Psoas muscle (tissue), 8 donors: ENCODE measurements at places on chromosomes 13 and 19.

GRCh38 chr13:20119960-20120359, 40.9 kb downstream of the GJA3 start:
- peaks cover 4% of the 10 kb centered on the region for H3K4me1 ChIP-seq
- DNase-seq = no peak

GRCh38 chr19:47994209-47994802, at the start of gene ELSPBP1:
Gene ELSPBP1, plus strand, starts transcription at chr19:47994632. Its CDS starts 14,036 bp downstream, at chr19:48008668.
- DNase-seq = no peak
- no peaks in the 10 kb centered on the region for H3K4me1 ChIP-seq
- peaks cover 1% of the 10 kb centered on the region for H3K27me3 ChIP-seq
- H3K4me3 ChIP-seq = no peak within 1 kb of the TSS
- H3K27ac ChIP-seq = no peak within 1 kb of the TSS
- H3K36me3 ChIP-seq = no peaks in the 10 kb centered on the region

- no peak overlapping the region for H3K4me3 ChIP-seq
- no peaks in the 10 kb centered on the region for H3K36me3 ChIP-seq
Measured at GRCh38 chr13:23469951-23470421, 36.5 kb upstream of the SACS start.

GRCh38 chr19:8028951-8029491, 23.5 kb upstream of the CCL25 start:
- no peak for DNase-seq
- H3K36me3 ChIP-seq = no peaks in the 10 kb centered on the region
- peaks cover 6% of the 10 kb centered on the region for H3K27me3 ChIP-seq
- no peaks in the 10 kb centered on the region for H3K4me1 ChIP-seq
- no peak overlapping the region for H3K4me3 ChIP-seq

DNA sequence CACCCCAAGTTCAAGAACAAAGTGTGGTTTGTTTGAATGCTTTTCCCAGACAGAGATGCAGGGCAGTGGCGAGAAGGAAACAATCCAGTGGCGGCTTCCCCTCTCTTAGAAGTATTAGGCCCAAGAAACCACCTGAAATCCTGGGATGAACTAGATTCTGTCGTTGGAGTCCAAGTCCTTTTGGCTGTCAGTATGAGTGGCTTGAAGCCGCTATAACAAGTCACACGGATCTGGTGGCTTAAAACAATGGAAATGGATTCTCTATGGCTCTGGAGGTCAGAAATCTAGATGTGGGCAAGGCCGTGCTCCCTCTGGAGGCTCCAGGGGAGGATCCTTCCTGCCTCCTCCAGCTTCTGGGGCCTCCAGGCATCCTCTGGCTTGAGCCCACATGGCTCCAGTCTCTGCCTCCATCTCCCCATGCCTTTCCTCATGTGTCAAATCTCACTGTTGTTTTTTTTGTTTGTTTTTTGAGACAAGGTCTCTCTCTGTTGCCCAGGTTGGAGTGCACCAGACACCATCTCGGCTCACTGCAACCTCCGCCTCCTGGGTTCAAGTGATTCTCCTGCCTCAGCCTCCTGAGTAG, 97.7 kb downstream of the GNG7 start:
- H3K4me1 ChIP-seq = peaks cover 5% of the 10 kb centered on the region
- H3K36me3 ChIP-seq = no peaks in the 10 kb centered on the region
- peaks cover 2% of the 10 kb centered on the region for H3K27me3 ChIP-seq
- H3K4me3 ChIP-seq = no peak overlapping the region
- no peak overlapping the region for H3K27ac ChIP-seq

DNA sequence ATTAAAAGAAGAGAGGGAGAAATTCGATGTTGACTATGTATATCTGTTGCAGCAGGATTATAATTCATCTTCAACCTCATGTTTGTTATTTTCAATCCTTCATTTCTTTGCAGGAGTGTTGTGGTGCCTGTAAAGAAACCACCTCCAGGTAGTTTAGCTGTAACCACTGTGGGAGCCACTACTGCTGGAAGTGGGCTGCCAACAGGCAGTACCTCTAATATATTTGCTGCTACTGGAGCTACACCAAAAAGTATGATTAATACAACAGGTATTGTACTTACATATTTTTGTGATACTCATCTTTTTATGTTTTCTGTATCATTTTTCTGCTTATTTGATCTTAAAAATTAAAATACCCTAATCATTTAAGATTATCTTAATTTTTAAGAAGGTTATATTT, 266.5 kb downstream of the NBEA start:
- no peaks in the 10 kb centered on the region for H3K27me3 ChIP-seq
- H3K4me1 ChIP-seq = no peaks in the 10 kb centered on the region
- H3K4me3 ChIP-seq = no peak overlapping the region
- H3K27ac ChIP-seq = no peak overlapping the region
- DNase-seq = no peak

DNA sequence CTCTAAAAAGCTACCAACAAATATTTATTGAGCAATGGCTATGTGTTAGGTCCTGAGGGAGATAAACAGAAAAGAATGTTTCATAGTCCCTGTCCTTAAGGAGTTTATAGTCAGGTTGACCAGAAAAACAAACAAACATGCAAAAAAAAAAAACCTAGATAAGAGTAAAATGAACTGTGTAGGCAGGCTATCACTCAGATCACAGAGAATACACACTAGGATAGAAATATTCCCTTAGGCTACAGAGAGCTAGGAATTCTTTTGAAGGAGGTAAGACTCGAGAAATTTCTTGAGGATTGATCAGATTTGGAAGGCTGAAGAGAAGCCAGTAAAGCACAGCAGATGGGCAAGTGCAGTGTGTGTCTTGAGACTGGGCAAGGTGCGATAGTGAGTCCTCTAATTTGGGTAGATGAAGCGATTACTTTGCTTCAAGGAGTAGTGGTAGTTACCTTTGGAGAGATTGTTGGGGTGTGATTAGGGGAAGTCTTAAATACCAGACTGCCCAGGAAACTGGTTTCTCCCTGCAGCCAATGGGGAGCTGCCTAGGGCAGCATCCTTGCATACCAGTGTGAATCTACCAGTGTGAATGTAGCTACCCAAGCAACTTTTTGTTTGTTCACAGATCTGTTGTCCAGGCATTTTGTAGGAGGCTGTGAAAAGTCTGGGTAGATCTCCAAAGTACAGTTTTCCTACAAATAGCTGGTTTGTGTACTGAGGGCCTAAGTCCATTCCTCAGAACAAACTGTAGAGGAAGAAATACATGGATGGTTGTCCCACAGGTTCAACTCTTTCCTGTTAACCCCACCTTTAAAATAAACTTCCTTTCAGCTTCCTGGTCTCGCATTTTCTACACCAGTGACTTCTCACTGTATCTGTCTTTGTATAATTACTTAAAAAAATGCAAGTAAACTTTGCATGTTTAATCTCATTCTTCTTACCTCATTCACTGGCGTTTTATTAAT, 314.1 kb downstream of the KLF5 start:
- H3K36me3 ChIP-seq = no peaks in the 10 kb centered on the region
- no peak overlapping the region for H3K4me3 ChIP-seq
- no peaks in the 10 kb centered on the region for H3K4me1 ChIP-seq
- no peak for DNase-seq
- H3K27ac ChIP-seq = no peak overlapping the region

GRCh38 chr13:24671386-24672113, 8.7 kb upstream of the ATP12A start:
- DNase-seq = no peak
- no peaks in the 10 kb centered on the region for H3K36me3 ChIP-seq
- H3K27me3 ChIP-seq = no peaks in the 10 kb centered on the region

DNA sequence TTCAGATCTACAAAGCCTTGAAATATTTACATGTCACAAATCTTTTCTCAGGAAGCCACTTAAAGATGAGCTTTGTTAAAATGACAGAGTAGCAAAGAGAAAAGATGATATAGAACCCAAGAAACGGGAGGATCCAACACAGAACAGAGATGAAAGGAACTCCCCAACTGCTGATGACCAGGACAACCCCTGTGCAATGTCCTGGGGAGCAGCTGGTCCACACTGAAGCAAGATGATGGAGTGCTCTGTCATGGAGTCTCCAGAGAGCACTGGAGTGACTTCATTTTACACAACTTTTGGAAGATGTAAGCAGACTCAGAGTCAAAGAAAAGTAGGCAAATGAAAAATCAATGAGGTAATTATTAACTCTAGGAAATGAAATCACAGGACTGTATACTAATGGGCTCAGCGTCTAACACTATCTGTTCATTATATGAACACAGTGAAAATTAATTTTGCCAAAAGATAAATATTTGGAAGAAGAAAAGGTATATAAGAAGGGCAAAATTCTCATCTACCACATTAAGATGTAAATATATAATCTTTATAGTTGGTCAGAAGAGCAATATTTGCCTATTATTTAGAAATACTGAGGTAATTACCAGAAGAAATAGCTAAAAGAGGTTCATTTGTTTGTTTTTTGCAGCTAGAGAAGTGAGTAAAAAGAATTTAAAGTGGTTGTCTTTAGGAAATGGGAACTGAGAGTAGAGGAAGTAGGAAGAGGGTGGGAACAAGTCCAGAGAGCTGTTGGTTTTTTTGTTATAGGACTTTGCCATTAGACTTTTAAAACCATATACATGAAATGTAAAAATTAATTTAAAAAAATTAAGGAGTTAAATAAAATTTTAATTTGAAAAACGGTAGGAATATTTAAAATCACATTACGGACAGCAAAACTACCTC, 30.5 kb downstream of the MTRF1 start:
- H3K4me1 ChIP-seq = no peaks in the 10 kb centered on the region
- no peaks in the 10 kb centered on the region for H3K27me3 ChIP-seq
- no peak overlapping the region for H3K4me3 ChIP-seq
- no peak overlapping the region for H3K27ac ChIP-seq
- no peaks in the 10 kb centered on the region for H3K36me3 ChIP-seq

- H3K27me3 ChIP-seq = no peaks in the 10 kb centered on the region
- no peak for DNase-seq
- H3K4me3 ChIP-seq = no peak overlapping the region
- no peaks in the 10 kb centered on the region for H3K36me3 ChIP-seq
- no peaks in the 10 kb centered on the region for H3K4me1 ChIP-seq
- H3K27ac ChIP-seq = no peak overlapping the region
Measured at GRCh38 chr13:47241446-47241845, 344.6 kb upstream of the HTR2A start.

GRCh38 chr13:51453959-51454703, 1.3 kb upstream of the INTS6 start:
- DNase-seq = no peak
- H3K36me3 ChIP-seq = peaks cover 11% of the 10 kb centered on the region
- H3K4me3 ChIP-seq = peak overlapping the region; percentile 77
